Thoracic aorta endothelial cell (primary cell): ENCODE measurements at places on chromosomes 4 and X. TPM values are rescaled to one million over a fixed set of nuclear protein-coding genes. Genes with fewer than 3 reads are reported as not detected.

Gene GAGE2A
- not detected in 2 replicates for total RNA-seq

Gene ADH7
- not detected in 2 replicates for total RNA-seq

Gene RHOH
- 0.22 TPM in 1 of 2 replicates, not detected in the other for total RNA-seq

Gene PCSK1N
- not detected in 2 replicates for total RNA-seq

Gene GYPA
- total RNA-seq: not detected in 2 replicates

Gene FAM241A
- total RNA-seq: 31.0 and 36.8 TPM in 2 replicates

Gene CWH43
- not detected in 2 replicates for total RNA-seq

Gene GSX2
- total RNA-seq: not detected in 2 replicates

Gene SMIM10L2A
- 0.29 and 0.53 TPM in 2 replicates for total RNA-seq
